CD4-positive, alpha-beta T cell treated with Interleukin-21 for 1 hour (primary cell): ENCODE measurements at places on chromosomes 3 and 15.
A peak's percentile ranks its signal among the peaks of the same experiment; 100 is the strongest.

GRCh38 chr15:79060175-79060574 is 30.4 kb downstream of the RASGRF1 start:
- DNase-seq: no peak

- DNase-seq: no peak
These were observed 452 bp upstream of the SV2B start for GRCh38 chr15:91099616-91099994.

DNA sequence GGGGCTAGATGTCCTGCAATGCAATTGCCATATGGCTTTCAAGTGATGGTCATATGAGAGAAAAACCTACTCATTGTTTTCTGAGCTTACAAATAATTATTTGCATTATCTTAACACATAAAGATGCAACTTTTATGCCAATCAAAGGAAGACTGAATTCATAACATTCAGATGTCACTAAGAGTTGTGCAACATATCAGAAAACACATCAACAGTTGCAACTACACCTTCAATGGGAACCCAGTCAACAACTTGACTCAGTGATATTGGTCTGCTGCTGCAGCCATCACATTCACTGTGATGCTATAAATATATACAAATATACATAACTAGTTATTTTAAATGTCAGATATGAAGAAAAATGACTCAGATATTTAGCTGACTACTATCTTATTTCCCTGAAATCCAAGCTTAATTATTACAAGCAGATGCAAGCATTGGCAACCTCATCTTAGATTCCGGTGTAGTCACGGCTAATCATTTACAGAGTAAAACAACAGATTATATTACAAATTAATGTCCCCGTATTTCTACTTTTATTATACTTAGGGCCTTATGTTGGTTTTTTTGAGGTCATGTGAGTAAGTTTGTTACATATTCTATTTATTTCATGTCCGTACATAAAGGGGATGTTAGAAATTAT is 23.7 kb downstream of the CNTN3 start:
- DNase-seq: no peak

GRCh38 chr15:48427960-48428547 is 96.8 kb downstream of the DUT start:
- DNase-seq: no peak

DNA sequence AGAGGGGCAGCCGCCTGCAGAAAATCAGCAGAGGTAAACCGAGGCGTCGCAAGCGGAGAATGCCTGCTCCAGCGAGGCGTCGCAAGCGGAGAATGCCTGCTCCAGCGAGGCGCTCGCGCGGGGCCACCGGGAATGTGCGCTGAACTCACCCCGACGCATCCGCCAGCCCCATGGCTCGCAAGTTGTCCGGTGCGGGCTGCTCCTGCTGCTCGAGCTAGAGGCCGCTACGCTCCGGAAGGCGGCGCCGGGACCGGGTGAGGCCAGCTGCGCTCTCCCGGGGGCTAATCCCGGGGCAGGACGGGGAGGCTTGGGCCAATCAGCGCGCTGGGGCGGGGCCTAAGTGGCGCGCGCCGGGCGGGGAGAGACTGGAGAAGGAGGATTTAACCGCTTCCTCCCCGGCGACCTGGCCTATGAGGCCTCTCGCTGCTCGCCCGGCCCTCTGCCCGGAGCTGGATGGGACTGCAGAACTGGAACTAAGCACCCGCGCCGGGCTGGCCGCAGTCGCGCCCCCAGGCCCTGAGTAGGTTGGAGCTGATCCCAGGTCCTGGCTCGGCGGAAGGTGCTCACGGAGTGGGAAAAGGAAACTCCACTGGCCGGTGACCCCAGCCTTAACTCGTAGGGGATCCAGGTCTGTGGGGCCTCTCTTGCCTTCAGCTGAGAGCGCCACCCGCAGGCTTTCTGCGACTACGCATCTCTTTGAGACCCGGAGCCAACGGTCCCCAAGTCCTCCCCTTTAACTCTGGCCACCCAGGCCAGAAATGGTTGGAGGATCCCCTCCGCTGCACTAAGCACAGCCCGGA is at the start of gene SLC26A6:
Gene SLC26A6 (minus strand): TSS at position 240 of the 800 bp plus-strand sequence. CDS start 68 bp downstream, at position 172.
- peak; percentile 93 for DNase-seq

GRCh38 chr3:95302044-95302443 is 1239.2 kb downstream of the NSUN3 start:
- no peak for DNase-seq

DNA sequence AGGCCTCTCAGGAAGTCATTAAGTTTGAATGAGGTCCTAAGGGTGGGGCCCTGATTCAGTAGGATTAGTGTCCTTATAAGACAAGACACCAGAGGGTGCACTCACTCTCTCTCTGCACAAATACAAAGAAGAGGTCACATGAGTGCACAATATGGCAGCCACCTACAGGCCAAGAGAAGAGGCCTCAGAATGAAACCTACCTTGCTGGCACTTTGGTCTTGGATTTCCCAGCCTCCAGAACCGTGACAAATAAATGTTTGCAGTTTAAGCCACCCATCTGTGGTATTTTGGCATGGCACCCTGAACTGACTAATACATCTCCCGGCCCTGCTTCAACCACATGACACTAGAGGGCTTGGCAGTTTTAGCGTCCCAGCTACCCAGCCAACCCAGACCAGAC is 73.9 kb upstream of the CHRNB4 start:
- no peak for DNase-seq

DNA sequence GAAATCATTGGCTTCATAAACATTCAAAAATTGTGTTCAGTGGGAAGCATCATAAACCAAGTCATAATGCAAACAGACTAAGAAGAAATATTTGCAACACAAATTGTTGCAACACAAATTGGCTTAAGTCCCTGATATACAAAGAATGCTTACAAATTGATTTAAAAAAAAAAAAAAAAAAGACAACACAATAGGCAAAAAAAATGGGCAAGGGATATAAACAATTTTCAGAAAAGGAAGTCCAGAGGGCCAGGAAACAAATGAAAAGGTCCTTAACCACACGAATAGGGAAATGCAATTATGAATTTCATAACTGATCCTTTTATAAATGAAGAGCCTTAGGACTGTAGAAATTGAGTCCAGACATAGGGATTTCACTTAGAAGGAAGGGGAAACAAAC is 98.9 kb downstream of the LRRK1 start:
- DNase-seq: no peak

DNA sequence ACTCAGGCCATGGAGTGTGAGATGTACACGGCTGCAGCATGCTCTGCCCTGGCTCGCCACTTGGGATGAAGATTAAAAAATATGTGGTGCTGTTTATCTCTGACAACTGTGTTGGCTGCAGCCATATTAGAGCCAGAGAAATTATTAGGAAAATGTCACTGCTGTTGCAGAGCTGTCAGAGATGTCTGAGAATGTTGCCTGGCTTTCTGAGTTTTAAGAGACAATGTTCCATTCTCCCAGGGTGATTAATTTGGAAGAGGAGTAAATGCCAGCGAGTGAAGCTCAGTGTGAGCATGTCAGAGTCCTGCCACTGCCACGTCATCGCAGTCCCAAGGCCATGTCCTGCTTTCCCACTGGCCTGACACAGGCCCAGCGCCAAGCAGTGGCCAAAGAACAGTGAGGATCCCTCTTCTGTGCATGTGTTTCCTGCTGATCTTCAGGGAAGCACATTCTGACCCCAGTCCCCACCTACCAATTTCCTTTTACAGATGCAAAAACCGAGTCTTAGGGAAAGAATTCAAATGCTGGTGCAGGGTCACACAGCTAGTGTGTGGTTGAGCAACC is 370.9 kb downstream of the GABRG3 start:
- no peak for DNase-seq

DNA sequence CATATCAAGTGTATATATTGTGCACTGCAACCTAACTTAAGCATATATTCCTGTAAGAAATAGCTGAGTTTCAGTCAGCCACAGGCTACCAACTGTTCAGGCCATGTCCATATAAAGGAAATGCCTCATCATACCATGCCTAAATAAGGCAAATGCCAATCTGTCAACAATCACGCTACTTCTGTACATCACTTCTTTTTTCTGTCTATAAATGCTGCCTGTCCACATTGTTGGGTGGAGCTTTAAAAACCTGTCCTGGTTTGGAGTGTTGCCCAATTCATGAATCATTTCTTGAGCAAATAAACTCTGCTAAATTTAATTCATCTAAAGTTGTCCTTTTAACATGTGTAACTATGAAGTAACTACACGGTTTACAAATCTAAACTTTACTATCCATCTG is 1091.9 kb downstream of the NSUN3 start:
- DNase-seq: no peak

DNA sequence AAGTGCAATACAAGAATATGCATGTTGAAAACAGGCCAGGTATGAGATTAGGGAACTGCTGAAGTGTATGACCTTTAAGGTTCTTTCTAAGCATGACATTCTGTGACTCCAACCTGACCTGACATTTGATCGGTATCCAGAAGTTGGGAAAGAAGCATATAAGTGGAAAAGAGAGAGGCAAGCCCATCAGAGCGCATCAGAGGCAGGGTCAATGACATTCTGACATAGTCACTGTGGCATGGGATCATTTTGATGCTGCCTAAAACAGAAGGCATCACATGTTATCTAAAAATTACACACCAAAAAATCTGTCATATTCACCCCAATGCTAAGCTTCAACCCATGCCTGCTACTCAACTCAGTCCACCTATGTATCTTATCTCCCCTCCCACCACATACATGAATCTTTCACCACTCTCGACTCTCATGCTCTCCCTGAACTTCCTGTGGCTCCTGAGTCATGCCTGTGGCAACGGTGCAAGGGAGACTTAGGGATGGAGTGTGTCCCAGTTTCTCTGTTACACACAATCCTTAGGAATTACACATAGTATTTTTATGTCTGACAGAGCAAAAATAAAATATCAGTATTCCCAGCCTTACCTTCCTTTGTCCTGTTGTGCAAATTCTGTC is 20.5 kb upstream of the LRRN1 start:
- DNase-seq: no peak

DNA sequence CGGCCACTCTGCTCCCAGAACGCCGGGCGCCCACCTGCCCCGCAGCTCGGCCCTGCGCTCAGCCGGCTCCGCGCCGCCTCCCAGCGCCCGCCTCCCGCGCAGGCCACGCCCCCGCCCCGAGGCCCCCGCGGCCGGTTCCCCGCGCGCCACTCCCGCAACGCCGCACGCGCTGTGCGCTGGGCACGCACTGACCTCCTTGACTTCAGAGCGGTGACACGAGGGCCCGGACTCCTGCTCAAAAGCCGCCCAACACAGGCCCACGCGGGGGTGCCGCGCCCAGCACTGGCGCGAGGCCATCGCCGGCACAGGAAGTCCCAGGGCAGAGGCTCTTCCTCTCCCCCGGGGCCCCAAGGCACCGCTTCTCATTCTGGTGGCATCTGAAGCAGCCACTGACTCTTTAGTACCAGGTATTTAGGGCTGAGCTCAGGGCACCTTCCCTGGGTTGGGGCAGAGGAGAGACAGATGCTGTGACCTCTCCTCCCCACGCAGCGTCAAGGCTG is 12.4 kb downstream of the TNK2 start:
- peak; percentile 70 for DNase-seq

DNA sequence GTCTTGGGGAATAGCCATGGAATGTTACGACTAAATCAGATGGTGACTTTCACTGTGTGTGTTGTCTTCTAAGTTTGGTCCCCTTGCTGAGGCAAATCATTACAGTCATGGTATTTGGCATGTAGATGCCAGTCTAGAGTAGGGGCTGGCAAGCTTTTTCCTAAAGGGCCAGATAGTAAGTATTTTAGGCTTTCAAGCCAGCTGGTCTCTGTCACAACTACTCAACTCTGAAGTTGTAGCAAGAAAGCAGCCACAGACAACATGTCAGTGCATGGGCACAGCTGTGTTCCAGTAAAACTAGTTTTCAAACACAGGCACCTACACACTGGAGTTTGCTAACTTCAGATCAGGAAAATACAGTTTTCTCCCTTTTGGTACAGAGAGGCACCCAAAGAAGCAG is 39.3 kb downstream of the CCR3 start:
- DNase-seq: no peak

DNA sequence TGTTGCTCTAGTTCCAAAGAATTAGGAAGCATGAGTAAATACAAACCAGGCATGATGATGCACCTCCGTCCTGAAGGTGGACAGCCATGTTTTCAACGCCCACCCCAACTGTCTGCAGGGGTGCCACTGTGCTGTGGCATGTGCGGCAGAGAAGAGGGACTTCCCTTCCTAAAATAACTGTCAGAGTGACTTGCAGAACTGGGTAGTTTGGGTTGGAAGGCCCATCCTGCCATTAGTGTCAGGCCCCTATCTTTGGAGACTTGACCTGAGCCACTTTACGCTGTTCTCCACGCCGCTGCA is 17.4 kb upstream of the STAB1 start:
- DNase-seq: no peak

DNA sequence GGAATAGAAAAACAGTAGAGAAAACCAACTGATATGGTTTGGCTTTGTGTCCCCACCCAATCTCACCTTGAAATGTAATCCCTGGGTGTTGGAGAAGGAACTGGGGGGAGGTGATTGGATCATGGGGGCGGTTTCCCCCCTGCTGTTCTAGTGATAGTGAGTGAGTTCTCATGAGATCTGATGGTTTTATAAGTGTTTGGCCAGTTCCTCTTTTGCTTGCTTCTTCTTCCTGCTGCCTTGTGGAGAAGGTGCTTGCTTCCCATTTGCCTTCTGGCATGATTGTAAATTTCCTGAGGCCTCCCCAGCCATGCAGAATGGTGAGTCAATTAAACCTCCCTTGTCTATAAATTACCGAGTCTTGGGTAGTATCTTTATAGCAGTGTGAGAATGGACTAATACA is 48.4 kb downstream of the EOMES start:
- no peak for DNase-seq

GRCh38 chr3:120615847-120616609 is 19.9 kb downstream of the NDUFB4 start:
- DNase-seq: no peak

- DNase-seq: peak; percentile 45
These were observed 701 bp downstream of the SGO1 start for GRCh38 chr3:20185331-20185678.

GRCh38 chr15:83723216-83723615 is 69.3 kb downstream of the ADAMTSL3 start:
- no peak for DNase-seq
